ENCODE measurements at places on chromosomes 13 and 19. TPM values are rescaled to one million over a fixed set of nuclear protein-coding genes. Genes with fewer than 3 reads are reported as not detected.

DNA sequence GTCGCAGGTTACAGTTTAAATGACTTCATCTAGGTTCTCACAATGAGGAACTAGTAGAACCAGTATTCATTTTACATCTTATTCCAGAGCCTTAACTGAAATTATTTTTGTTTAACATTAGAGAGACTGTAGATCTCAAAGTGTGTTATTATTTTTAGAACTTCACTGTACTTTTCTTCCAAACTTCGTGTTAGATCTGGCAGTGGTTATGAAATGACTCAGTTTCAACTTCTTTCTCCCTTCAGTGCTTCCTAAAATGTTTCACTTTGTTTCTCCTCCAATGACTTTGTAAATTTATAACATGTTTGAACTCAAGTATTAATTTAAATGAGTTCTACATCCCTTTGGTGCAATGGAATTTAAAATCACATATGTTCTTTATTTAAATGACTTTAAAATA, 139.3 kb downstream of the PCDH9 start:
- no peak for DNase-seq

Gene CBARP
- total RNA-seq: 0.58 TPM

Gene THSD1
- 7.1 TPM for total RNA-seq

DNA sequence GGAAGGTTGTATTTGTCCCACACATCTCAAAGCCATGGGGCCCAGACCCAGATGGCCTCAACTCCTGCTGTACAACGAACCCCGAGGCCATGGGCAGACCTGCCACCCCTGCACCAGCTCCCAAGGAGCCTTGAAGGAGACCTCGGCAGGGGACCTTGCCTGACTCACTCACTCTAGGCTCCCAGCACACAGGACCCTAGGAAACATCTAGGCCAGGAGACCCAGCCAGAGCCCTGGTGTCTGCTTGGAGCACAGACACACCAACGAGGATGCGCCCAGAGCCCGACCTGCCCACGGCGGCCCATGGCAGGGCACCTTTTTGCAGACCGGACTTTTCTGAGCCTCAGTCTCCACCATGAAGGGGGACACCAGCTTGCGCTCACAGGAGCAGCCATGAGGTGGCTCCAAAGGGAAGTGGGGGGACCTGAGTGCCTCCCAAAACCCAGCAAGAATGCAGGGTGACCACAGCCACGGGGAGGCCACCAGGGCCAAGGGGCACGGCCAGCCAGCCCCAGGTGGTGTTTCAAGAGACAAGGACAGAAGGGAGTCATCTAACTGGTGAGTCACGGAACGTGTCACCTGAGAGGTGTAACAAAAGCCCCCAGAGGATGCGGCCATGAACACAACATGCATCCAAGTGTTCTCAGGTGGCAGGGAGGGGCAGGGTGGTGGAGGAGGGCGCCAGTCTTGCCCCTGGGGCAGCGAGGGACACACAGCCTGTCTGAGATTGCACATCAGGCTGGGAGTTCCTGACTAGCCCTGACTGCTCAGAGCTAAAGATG, 4.9 kb upstream of the CERS1 start:
- no peak for DNase-seq

GRCh38 chr19:31681121-31681520, 331.9 kb upstream of the TSHZ3 start:
- peak; percentile 42 for DNase-seq

DNA sequence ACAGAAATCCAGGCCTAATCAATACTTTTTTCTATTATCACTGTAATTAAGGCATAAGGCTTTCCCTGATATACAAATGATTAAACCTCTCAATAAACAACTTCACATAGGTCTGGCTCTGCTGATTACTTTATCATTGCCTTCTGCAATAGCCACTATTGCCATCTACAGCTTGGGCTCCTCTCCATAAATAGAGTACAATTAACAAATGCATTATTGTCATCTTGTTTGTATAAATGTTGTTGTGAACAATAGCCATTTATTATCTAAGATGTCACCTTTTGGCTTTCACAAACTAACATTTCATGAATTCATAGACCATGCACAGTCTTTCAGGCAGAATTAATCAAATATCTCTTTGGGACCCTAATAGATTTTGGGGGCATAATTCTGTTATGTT, 53.3 kb downstream of the NHLRC3 start:
- DNase-seq: no peak

DNA sequence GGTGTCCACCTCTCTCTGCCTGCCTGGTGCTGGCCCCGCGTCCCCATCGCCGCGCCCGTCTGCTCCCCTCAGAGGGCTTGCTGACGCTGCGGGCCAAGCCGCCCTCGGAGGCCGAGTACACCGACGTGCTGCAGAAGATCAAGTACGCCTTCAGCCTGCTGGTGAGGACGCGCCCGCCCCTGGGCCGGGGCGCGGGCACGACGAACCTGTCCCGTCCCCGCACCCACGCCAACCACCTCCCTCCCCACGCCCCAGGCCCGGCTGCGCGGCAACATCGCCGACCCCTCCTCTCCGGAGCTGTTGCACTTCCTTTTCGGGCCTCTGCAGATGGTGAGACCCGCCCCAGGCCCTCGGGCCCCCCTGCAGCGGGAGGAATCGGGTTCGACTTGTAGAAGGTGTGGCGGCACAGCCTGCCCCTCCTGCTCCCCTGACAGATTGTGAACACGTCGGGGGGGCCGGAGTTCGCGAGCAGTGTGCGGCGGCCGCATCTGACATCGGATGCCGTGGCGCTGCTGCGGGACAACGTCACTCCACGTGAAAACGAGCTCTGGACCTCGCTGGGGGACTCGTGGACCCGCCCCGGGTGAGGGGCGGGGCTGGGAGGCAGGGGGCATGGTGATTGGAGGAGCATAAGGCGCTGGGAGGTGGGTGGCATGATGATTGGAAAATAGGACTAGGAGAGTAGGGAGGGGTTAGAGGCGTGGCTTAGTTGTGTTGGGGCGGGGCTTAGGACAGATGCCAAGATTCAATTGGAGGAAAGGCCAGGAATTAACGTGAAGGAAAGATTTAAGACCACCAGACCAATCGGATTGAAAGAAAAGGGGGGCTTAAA, 6.6 kb downstream of the EPS8L1 start:
- DNase-seq: no peak

GRCh38 chr19:44809577-44810233, 802 bp downstream of the BCAM start:
- no peak for DNase-seq

Gene ZNF491
- 2.5 TPM for total RNA-seq

Gene SIGLEC8
- total RNA-seq: 0.86 TPM

- DNase-seq: peak; percentile 39
Measured at GRCh38 chr13:109760402-109760801, 26.0 kb downstream of the IRS2 start.

DNA sequence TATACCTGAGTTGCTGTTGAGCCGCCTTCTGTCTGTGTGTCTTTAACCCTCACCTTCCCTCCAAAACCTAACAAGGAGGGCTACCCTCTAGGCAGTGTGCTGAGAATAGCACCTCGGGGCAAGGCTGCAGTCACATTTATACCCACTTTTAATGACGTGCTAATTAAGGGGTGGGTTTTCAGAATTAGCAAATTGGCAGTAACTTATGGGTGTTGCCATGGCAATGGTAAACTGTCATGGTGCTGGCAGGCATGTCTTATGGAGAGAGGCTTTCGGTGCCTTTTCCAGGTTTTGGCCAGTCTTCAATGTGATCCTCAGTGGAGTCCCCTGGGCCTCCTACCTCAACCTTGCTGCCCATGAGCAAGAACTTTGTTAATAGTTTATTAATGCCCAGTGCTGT, 1.2 kb upstream of the PNMA8A start:
- DNase-seq: no peak

Gene PRR22
- 0.83 TPM for total RNA-seq

Gene FAM124A
- 23.8 TPM for total RNA-seq

- no peak for DNase-seq
Measured at GRCh38 chr13:51902776-51903175, 41.0 kb downstream of the CCDC70 start.

Gene PLPP2
- total RNA-seq: 5.5 TPM

DNA sequence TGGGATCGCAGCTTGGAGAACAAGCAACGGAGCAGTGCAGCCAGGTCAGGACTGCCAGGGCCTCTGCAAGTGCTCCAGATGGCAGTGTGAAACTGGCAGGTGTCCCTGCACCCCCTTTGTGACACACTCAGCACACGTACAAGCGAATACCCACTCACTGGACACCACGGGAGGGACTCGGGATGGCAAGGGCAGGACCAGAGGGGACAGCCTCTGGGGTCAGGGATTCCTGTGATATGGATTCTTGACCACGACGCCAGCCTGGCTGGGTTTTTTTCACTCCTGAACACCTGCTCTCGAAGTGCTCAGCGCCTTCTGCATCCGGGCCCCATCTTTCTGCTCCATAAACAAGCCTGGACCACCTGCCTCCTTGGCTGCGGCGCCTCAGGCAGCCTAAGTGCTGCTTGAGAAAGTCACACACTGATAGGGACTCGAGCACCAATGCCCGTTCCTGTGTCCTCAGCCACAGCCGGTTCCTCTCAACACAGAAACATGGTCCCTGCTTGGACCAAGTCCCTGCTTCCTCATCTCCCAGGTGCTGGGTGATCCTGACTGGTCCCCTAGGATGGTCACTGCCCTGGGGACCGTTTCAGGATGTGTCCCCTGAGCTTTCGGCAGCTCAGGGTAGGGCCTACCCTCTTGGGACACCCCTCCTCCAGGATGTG, 22.0 kb downstream of the ELAVL1 start:
- DNase-seq: no peak

Gene PGLYRP2
- not detected for total RNA-seq

- no peak for DNase-seq
Measured at GRCh38 chr19:17950310-17951156, 16.4 kb upstream of the KCNN1 start.

DNA sequence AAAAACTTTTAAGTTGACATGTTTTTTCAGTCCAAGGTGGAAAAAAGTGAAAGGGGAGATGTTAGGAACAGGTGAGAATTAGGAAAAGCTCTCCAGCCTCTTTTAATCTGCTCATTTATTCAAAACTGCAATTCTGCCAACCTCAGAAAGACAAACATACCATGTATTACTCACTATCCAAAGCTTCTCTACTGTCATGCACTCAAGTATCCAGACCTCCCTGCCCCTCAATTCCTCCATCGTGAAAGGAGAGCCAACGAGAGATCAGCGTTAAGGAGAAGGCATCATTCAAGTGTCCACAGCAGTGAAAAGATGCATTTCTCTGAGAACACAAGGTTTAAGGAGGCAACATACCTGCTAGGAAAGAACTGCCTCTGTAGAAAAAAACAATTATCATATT, 24.5 kb downstream of the DIAPH3 start:
- no peak for DNase-seq

- DNase-seq: no peak
Measured at GRCh38 chr19:4473011-4473762, 1.1 kb downstream of the HDGFL2 start.

Gene ZNF490
- total RNA-seq: 6.3 TPM

Gene TNFSF9
- not detected for total RNA-seq

GRCh38 chr13:81171065-81171647, 830.2 kb upstream of the SPRY2 start:
- DNase-seq: no peak

Gene CRTC1
- total RNA-seq: 10.1 TPM

DNA sequence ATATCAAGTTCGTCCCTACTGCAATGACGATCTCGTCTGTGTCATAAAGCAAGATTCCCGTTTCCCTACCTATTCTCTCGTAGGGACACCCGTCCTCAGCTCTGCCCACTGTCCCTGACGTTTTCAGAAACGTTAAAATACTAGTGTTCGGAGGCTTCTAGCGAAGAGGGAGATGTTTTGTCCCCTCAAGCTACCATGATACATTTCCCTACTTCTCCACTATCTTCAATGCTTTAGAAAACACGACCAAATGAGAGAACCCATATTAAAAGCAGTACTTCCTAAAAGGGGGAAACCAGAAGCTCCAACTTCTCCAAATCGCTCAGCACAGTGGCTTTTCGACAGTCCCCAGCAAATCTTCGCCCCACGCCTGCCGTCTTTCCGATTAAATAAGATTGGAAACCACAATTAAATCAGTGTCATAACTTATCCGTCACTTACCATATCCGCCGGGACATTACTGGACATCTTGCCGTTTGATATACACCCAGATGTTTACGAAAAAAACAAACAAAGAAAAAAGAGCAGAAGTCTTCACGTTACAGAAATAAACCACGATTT, 1.3 kb downstream of the UBL3 start:
- DNase-seq: no peak

Gene SLITRK1
- total RNA-seq: not detected

DNA sequence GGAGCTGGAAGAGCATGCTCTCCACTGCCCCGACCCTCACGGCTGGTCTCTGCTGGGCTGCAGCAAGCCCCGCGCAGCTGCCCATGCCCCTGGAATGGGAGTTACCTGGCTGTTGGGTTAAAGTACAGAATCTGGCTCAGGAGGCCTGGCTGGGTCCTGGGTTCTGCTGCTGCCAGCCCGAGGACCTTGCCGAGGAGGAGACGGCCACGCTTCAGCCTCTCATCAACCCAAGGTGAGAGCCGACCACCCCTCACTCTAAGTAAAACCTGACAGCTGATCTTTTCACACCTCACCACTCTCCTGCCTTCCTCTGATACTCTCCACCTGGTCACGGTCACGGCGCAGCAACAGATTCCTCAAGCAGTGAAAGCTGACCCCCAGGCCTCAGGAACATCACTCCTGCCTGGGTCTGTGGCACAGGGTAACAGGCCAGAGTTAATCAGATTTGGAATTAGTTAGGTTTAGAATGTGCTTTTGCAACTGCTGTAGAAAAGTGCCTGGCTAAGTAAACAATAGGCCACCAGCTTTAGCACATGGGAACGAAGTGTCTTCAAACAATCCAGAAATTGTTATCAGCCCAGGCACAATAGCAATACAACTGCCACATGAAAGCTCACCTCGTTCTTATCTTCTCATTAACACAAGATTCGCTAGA, 20.5 kb downstream of the RAB20 start:
- no peak for DNase-seq

GRCh38 chr19:14449321-14449720, 16.2 kb downstream of the PKN1 start:
- DNase-seq: no peak

Gene NXNL1
- not detected for total RNA-seq

Gene CGB2
- total RNA-seq: not detected

Gene UGGT2
- 31.6 TPM for total RNA-seq

- no peak for DNase-seq
Measured at GRCh38 chr13:44768239-44768638, 192.1 kb upstream of the TSC22D1 start.

DNA sequence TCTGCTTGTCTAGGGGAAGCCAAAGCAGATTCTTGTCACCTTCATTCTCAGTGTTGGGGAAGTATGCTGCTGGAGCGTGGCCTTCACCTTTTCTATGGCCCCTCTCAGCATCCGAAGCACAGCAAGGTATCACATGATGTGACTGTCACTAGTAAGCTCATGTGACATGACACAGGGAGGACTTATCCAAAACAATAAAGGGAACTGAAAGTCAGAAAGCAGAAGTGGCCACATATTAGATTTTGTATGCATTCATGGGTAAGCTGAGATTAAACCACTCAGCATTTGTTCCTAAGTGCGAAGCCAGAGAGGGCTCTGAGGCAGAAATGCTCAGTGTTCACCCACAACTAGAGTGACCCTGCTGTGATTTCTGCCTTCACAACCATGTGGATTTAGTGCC, 72.8 kb upstream of the PCDH8 start:
- DNase-seq: no peak

- DNase-seq: no peak
Measured at GRCh38 chr13:25910991-25911419, 140.8 kb downstream of the SHISA2 start.
